ENCODE measurements at places on chromosomes 2 and 18.

DNA sequence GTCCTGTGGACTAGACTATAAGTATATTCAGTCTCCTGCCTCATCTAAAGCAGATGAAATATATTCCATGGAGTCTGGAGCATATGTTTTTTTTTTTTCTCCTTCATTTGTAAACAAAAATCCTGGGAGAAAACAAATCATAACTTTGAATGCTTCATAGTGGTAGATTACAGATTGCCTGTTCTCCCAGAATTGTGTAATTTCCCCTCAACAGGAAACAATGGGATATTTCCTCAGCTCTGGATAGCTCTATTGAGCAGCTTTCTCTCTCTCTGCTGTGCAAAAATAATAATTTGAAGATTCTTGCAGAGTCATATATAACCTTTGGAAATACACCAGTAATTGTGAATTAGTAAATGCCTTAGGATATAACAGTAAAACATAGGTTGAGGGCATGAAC lies 1406.6 kb upstream of the ACVR2A start:
- DNase-seq: no peak

GRCh38 chr2:9749546-9750223 lies 93.6 kb upstream of the TAF1B start:
- no peak for DNase-seq

DNA sequence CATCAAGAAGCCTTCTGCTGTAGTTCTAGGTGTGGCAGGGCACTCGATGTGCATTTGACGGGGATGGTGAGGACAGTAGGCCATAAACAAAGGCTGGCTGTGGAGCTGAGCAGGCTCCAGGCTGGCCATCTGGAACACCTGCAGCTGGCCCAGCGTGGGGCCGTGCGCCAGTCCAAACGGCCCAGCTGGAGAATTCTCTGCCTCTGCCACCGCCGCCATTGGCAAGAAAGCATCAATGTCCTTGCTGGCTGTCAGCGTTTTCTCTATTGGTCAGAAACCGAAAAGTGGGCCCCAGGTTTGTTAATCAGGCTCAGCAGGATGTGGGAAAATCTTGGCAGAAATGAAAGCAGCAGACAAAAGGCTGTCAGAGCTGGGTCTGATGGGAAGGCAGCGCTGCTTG lies 24.0 kb upstream of the CTIF start:
- DNase-seq: no peak

DNA sequence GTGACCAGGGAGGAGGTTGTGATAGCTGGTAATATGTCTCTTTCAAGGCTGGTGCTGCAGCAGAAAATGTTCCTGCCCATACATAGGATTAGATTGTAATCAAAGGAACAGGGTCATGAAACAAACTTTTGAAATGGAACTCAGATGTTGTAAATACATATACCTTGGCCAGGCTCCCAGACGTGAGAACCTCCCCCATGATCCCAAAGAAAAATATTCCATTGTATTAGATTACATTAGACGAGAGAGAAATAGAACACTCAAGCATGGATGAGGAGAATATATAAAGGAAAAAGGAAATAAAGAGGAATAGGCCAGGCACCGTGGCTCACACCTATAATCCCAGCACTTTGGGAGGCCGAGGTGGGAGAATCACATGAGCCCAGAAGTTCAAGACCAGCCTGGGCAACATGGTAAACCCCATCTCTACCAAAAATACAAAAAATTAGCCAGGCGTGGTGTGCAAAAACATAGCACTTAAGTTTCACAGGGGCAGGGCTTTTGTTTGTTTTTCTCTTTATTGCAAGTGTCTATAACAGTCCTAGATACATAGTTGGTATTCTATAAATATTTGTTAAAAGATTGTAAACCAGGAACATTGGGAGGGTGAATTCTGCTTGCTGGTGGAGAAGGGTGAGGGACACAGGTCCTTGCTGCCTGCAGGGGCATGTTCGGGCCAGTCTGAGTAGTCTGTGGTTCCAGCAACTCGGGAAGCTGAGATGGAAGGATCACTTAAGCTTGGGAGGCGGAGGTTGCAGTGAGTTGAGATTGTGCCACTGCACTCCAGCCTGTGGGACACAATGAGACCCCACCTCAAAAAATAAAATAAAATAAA lies 52.8 kb downstream of the RPL37A start:
- no peak for DNase-seq

GRCh38 chr2:119544075-119544938 lies at the start of gene CFAP221:
TSS of gene CFAP221 (plus strand) at chr2:119544449. CDS start at chr2:119546132, 1,683 bp downstream.
- no peak for DNase-seq

GRCh38 chr2:174800436-174801205 lies 36.3 kb upstream of the CHRNA1 start:
- DNase-seq: no peak

- DNase-seq: no peak
These were observed 4.5 kb upstream of the SLC4A5 start for GRCh38 chr2:74347742-74348141.
